ENCODE measurements at places on chromosomes 1 and 21.

DNA sequence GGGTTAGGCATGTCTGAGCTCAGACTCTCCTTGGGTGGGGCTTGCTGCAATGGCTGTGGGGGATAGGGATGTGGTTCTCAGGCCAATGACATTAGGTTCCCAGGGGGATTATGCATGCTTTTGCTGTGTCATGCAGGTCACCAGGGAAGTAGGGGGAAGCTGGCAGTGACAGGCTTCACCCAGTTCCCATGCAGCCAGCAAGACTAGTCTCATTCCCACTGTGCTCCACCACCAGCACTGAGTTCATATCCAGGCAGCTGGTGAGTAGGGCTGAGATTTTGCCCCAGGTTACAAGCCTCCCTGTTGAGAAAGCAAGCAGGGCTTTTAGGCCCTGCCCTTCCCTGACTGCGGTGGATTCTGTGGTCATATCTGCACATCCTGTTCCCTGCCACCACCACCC is 32.1 kb upstream of the PLA2G5 start:
- no peak for DNase-seq

DNA sequence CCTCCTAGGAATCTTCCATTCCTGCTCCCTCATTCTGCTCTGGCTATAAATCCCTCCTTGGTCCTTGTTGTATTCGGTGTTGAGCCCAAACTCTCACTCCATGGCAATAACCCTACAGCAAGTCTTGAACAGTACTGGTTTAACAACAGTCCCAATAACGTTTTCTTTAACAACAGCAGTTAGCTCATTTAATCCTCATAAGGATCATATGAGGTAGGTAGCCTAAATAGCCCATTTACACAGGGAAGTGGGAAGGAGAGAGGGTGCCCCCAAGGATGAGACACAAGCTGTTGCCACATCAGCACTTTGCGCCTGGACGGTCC is 444 bp upstream of the AGTRAP start:
- no peak for DNase-seq

GRCh38 chr1:200526709-200527612 is 93.6 kb downstream of the KIF14 start:
- no peak for DNase-seq

DNA sequence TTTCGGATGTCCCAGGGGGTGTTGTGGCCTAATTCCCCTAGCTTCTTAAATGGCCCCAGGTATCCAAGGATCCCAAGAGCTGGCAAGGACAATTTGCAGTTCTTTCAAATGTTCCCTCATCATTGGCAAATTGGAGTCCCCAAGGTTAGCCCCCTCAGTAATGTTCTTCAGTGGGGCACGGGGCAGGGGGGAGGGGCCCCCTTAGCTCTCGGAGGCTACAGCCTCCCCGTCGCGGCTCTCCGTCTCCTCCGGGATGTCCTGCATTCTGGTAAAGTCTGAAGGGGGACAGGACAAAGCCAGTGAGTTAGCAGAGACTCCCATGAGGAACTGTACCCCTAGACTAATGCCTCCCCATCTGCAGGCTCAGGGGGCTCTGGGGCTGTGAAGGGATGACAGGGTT is 6.3 kb downstream of the RXFP4 start:
- DNase-seq: no peak

All from AG04449 (cell line).